ENCODE measurements at places on chromosomes 2 and 18.

DNA sequence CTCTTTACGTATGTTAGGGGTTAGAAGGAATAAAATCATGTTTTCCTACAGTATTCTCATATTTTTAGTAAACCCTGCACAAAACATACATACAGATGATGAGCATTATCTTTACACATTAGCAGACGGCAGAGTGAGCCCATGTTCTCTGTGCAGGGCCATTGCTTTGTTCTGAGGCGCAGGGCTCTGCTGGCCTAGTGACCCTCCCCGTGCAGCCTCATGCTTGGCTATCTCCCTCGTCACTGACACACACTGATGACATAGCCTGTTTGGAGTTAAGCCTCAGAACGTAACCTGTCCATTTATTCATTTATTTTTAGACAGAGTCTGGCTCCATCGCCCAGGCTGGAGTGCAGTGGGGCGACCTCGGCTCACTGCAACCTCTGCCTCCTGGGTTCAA lies 115.9 kb upstream of the FOSL2 start:
- no peak for DNase-seq

GRCh38 chr2:10185046-10185445 lies 62.5 kb downstream of the RRM2 start:
- no peak for DNase-seq

GRCh38 chr2:99935662-99936061 lies 206.7 kb downstream of the AFF3 start:
- no peak for DNase-seq

GRCh38 chr2:98455494-98455976 lies 10.9 kb downstream of the INPP4A start:
- no peak for DNase-seq

GRCh38 chr2:119508756-119509155 lies 15.5 kb downstream of the SCTR start:
- no peak for DNase-seq

GRCh38 chr2:11026286-11026921 lies 114.7 kb downstream of the KCNF1 start:
- DNase-seq, result no peak

- DNase-seq, result no peak
These were observed 18.6 kb downstream of the RMC1 start for GRCh38 chr18:23521907-23522306.

DNA sequence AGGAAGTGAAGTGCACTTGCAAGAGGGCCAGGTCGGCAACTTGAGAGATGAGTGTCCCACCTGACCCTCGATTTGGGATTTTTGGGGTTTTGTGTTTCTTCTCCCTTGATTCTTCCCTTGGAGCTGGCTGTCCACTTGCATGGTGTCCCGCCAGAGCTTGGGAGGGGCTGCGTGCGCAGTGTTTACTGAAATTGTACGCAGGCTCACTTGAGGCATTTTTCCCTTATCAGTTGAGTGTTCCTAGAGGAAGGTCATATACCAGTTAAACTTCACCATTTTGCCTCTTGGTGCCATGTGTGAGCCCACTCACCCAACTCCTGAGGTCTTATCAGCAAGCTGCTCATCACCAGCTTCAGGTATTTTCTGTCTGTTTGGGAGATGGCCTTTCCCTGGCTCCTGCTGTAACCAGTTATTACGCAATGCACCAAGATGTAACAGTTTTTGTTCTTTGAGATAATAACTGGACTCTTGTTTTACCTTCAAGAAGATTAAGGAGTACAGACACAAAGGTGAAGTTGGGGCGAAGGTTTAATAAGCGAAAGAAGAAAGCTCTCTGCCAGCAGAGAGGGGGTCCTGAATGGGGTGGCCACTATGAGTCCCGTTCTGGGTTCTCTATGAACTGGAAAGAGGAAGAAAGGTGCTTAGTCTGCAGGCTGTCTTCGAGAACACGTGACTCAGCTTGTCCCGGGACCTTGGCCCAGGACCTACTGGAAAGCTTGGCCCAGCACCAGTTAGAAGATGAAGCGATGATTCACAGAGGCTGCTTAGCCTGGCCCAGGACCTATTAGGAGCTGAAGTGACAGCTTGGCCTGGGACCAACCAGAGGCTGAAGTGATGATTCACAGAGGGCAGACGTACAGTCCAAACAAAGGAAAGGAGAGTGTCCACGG lies 21.5 kb upstream of the TXNL4A start:
- no peak for DNase-seq

DNA sequence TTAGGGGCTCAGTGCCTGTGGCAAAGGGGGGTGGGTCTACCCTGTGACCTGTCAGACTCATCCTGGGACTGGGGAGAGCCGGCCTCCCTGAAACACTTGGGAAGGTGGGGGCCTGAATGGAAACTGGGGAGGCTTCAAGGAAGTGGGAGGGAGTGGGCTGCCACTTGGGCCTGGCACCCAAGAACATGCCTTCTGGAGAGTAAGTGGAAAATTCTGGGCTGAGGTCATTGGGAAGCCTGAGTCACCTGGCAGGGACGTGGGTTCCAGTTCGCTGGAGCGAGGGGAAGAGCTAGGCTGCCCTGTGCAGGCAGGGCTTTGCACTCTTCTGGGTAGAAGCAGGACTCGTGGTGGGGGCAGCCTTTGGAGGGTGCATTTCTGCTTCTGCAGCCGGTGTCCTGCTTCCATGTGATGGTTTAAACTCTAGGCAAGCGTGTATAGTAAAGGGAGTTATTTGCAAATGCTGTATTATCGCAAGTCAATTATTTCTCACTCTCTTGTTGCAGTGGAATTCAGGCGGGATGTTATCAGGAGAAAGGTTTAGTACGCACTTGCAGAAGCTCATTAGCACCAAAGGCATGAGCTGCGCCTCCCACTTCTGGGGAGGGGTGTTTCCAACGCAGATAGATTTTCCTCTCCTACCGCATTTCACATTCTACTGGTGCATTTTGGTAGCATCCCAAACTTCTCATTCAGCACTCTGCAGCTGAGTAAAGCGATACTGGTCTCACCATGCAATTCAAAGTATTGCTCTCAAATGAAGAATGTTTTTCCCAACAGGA lies 3.8 kb downstream of the LRRFIP1 start:
- no peak for DNase-seq

DNA sequence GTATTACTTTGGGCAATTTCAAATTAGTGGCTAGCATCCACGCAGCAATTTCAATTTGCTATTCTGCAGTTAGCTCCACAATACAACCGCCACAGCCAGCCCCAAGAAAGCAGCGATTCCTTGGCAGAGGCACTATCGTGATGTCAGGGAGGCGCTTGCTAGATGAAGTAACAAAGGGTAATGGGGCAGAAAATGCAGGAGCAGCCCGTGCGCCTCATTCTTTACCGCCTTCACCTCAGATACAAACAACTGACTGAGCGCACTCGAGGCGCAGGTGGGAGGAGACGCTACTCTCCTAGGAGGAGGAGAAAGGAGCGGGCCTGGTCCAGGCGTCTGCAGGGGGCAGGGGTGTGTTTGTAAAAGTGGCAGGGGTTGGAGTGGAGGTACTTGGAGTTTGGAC lies 76.9 kb upstream of the ASB18 start:
- DNase-seq, result no peak

DNA sequence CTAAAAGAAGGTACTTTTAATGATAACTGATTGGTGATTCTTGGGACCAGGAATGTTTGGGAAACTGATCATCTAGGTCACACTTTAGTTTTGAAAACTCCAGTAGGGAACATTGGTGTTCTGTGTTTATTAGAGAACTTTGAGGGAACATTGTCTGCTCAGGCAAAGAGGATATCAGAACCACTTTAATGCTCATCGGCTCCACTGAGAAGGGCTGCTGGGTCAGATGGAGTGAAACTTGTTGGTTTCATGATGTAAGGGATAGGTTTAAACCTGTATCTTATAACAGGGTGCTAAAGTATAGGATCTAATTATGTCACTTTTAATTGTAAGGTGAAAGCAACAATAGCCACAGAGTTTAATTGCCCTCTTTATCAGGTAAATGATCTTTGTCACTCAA lies 14.2 kb upstream of the POLI start:
- DNase-seq, result no peak

DNA sequence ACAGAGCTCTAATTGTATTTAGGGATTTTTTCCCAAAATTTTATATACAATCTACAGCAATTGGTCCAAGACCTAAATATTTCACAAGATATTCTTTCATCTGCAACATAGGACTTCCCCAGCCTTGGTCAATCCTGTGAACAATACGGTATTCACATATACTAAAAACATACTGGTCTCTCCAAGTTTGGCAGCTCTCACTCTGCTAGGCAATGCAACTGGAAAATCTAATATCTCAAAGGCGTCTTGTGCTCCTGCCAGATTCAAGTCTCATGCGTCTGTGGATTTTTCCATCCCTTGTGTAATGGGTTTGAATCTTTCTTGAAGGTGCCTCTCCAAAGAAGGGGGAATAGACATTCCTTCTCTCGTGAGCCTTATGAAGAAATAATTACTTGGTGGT lies 27.4 kb upstream of the MBOAT2 start:
- no peak for DNase-seq

DNA sequence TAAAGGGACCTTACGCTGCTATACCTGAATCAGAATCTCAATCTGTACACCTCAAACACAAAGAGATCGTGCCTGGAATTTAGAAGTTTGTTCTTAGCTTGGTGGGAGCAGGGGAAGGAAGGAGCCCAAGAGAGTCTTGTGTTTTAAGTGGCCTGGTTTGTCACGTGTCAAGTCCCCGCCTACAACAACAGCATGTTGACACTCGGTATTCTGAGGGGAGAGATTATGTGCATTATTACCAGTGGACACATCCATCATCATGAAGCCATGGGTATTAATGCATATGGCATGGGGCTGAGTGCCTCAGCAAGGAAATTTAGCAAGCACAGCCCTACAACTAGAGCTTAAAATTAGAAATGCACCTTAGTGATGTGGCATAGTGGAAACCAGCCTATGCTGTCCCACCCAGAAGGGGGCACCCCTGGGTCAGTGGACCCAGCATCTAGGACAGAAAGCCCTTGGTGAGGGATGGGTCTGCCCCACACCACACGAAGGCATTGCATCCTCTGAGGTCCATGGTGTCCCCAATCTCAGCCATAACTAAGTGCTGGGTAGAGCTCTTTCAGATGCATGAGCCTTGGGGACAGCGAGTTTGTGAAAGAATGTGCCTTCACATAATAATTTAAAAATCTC lies 138.7 kb downstream of the MGAT5 start:
- no peak for DNase-seq

DNA sequence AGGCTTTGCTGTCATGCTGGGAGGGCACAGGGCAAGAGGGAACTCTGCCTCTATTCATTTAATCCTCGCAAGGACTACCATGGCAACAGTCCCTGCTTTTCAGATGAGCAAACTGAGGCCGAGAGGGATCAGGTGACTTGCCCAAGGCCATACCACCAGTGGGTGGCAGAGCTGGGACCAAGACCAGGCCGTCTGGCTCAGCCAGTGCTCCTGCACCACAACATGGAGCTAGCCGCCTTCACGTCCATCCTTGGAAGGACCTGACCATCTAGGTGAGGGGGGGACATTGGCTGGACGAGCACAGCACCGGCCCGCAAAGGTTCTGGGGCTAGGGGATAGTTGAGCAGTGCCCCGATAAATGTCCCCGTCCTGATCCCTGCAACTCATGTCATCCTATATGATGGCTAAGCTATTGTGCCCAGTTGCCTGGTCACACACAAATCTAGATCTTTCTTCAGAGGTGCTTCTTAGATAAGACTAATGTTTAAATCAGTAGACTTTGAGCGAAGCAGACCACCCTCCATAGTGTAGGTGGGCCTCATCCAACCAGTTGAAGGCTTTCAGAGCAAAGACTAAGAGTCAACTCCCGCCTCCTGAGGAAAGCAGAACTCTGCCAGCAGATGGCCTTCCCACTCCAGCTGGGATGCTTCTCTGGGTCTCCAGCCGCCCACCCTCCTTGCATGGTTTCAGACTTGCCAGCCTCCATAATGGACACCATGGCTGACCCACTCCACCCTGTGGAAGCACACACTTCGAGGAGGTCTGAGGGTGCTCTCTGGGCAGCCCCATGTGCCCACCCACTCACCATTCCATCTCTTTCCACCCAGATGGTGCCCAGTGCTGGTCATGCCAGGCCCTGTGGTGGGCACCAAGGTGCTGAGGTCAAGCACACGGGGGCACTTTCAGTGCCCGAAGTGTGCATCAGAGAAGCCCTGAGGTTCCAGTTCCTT lies 214.8 kb upstream of the RAB6C start:
- DNase-seq, result no peak

- no peak for DNase-seq
These were observed 53.5 kb upstream of the RMDN2 start for GRCh38 chr2:37871456-37872191.

- DNase-seq, result no peak
These were observed 51.2 kb upstream of the PXDN start for GRCh38 chr2:1795261-1796231.

DNA sequence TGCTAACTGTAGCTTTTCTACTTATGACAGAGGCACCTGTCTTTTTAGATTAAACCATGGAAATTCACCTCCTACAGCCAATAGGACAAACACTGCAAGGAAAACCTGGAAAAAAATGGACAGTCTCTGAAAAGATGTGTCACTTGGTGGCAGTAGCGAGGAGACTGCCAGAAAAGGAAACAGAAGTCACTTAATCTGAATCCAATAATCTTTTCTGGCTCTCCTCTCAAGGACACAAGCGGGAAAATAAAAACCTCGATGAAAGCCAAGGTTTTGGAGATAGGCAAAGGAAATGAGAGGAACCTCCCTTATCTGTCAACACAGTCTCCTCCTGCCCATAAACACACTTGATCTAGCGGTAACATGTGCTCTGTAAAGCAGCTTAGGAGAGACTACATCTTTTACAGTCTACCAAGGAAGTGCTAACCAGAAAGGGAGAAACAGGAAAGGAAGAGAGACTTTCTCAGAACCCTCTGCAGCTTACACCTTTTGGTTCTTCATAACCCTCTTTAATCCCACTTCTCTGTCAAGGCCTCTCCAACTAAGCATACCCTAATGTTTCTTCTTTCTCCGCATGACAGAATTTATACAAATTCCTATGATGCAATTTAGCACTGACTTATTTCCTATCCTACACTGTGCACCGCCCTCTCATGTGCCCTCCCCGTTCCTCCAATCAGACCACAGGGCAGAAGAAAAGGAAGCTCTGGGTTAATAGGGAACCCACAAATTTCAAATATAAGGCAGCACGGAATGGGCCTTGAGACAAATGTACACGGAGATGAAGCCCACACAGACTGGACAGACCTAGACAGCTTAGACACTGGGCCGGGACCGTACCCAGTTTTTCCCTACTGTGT lies 52.8 kb downstream of the CLASP1 start:
- no peak for DNase-seq

GRCh38 chr2:23745068-23745725 lies 181.7 kb downstream of the ATAD2B start:
- no peak for DNase-seq

DNA sequence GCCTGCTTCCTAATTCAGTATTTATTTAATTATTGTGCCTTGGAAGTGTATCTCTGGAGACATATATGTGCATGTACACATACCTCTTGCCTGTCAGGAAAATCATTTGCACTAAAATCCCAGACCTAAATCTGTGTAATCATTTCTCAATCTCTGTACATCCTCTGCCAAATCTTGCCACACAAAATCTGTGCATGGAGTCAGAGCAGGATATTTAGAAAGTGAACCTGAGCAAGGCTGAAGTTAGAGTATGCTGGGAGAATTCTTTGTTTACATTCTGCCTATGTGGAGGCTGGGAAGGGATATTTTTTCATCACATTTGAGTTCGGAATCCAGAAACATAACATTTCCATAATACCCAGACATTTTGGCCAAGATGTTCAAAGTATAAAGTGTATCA lies 9.3 kb downstream of the XRCC5 start:
- no peak for DNase-seq

GRCh38 chr18:76619261-76619620 lies 124.2 kb upstream of the ZNF516 start:
- DNase-seq, result peak; percentile 33
